ENCODE measurements at places on chromosomes 5 and 9.

DNA sequence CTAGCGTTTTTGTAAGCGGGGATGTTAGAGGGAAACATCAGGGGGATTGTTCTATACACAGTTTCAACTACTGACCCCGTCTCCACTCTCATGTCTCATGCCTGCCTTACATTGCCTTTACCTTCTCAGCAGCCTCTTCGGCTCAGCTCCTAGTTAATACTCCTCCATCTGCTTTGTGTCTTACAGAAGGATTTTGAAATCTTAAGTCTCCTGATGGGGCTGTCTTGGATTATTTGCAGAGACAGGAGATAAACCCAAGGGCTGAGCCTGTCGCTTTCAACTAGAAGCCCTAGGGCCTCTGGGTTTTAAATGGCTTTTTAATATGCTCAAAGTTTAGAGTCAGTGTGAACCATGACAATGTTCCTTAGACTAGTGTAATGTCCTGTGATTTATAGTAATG lies 161.5 kb downstream of the CARTPT start:
- DNase-seq, result no peak

GRCh38 chr5:172144931-172145869 lies 42.8 kb downstream of the STK10 start:
- DNase-seq, result no peak

DNA sequence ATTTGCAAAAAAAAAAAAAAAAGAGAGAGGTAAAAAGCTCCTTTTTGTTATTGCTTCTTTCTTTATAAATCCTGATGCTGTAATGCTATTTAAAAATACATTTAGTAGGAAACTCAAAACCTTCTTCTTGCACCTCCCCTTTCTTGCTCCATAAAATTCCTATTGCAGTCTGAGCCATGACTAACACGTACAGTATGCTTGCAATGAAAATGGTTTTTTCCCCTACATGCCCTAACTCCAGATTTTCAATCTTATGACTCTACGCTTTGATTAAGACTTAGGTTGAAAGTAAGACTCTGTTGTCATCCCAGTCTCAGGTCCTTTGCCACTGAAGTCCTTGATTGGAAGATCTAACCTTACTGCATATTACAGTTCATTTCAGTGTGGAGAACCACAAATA lies 23.9 kb downstream of the FGF10 start:
- DNase-seq, result no peak

- no peak for DNase-seq
These were observed at the start of gene SLIT3 for GRCh38 chr5:169300468-169301385. Gene SLIT3, minus strand, starts transcription at chr5:169301139. Its CDS starts 430 bp downstream, at chr5:169300709.

- DNase-seq, result no peak
These were observed 130.3 kb upstream of the TARS1 start for GRCh38 chr5:33310451-33310850.

DNA sequence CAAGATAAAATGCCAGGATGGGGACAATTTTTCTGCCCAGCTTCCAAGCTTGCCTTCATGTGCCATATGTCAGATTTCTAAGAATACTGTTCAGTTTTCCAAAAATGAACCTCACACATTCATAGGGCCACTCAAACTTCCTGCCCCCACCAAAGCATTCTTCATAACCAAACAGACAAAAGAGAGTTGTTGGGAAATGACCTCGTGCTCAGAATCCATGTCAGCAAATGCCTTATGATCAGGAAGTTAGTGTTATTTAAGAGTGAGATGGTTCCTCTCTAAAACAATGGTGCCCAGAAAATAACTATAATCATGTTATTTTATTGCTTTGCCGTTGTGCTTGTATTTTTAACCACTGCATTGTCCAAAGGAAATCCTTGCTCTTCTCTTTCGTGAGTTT lies 208.2 kb downstream of the ZNF608 start:
- DNase-seq, result no peak

GRCh38 chr5:171166766-171167165 lies 142.3 kb upstream of the TLX3 start:
- no peak for DNase-seq

GRCh38 chr9:72786948-72787347 lies 165.9 kb downstream of the ALDH1A1 start:
- no peak for DNase-seq

DNA sequence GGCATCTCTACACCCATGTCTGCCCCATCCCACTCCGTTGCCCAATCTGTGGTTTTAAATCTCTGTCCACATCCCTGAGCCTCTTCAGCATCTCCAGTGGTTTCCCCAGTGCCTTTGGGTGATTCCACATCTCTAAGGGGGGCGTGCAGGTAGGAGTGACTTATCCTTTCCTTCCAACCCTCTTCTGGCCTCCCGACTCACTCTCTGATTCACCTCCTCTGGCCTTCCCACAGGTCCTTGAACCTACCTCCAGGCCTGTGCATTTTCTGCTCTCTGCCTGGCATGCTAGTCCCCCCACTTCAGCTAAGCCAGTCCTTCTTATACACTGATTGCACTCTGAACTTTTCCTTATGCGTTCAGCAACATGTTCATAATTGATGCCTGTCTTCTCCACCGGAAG lies 99.0 kb downstream of the RALGPS1 start:
- no peak for DNase-seq

DNA sequence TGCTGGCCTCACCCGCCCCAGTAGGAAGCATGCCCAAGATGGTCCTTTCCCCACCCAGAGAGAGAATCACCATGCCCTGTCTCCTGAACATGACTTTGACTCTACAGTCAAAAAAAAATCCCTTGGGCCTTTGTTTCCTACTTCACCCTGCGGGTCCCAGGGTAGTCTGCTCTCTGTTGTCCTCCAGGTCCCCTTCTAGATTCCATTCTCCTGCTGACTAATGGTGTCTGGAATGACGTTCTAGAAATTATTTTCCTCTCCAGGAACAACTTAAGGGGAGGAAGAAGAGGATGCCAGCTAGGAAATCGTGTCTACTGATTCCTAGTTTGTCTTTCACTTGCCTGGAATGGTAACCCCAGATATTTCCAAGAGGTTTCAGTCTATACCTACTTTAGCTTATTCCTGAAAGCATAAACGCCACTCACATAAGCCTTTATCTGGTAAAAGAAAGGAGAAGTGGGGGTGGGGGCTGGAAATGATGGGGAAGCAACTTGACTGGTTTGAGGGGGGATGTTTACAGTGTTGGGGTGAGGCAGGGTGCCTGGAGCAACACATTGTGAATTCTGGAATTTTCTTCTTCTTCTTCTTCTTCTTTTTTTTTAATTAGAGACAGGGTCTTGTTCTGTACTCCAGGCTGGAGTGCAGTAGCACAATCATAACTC lies 93.9 kb downstream of the SNX18 start:
- DNase-seq, result no peak

DNA sequence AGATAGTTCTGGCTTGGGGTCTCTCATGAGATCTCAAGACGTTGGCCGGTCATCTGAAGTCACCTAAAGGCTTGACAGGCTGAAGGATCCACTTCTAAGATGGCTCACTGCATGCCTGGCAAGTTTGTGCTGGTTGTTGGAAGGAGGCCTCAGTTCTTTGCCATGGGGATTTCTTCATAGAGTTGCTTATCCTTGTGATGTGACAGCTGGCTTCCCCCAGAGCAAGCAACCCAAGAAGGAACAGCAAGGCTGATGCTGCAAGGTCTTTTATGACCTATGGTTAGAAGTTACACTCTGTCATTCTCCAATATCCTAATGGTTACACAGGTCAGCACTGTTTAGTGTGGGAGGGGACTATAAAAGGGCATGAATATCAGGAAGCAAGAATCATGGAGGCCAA lies 20.7 kb upstream of the GRPEL2 start:
- DNase-seq, result no peak
